Activated CD4-positive, alpha-beta T cell treated with anti-CD3 and anti-CD28 coated beads, Interleukin-2, amount 50 U/mL, for 4 hours (primary cell): ENCODE measurements at places on chromosomes 16 and 17.

GRCh38 chr17:58235821-58236220, 2.6 kb upstream of the LPO start:
- DNase-seq, result no peak

- no peak for DNase-seq
Measured at GRCh38 chr17:14756479-14756878, 455.6 kb downstream of the HS3ST3B1 start.

DNA sequence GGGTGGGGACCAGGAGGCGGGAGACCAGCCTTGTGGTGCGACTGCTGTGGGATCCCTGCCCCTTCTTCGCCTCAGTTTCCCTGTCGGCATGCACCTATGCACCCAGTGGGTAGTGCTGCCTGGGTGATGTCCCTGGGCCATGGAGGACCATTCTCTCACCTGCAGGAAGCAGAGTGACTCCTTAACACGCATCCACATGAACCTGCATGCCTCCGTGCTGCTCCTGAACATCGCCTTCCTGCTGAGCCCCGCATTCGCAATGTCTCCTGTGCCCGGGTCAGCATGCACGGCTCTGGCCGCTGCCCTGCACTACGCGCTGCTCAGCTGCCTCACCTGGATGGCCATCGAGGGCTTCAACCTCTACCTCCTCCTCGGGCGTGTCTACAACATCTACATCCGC, 25.2 kb downstream of the ADGRG5 start:
- DNase-seq, result no peak

- DNase-seq, result no peak
Measured at GRCh38 chr17:72380737-72381136, 259.9 kb downstream of the SOX9 start.

GRCh38 chr16:78962457-78962929, 638.0 kb downstream of the MAF start:
- no peak for DNase-seq

GRCh38 chr17:63999680-64000531, 1.8 kb downstream of the PRR29 start:
- no peak for DNase-seq

DNA sequence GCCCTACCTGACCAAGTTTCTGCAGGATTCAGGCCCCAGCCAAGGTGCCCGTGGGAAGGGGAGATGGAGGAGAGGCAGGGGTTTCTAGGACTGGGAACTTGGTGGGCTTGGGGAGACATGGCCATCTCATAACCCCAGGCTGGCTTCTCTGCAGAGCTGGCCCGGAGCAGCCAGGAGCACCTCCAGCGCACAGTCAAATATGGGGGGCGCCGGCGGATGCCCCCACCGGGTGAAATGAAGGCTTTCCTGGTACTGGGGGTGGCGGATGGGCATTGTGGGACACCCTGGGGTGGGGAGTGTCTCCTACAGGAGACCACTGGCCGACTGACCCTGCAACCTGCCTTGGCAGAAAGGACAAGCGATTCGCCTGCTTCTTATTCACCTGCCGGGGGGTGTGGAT, 9.2 kb upstream of the SMIM5 start:
- no peak for DNase-seq

GRCh38 chr17:36597226-36597625, 4.2 kb upstream of the MRM1 start:
- no peak for DNase-seq

- no peak for DNase-seq
Measured at GRCh38 chr17:15436473-15437302, 30.7 kb downstream of the CDRT4 start.

DNA sequence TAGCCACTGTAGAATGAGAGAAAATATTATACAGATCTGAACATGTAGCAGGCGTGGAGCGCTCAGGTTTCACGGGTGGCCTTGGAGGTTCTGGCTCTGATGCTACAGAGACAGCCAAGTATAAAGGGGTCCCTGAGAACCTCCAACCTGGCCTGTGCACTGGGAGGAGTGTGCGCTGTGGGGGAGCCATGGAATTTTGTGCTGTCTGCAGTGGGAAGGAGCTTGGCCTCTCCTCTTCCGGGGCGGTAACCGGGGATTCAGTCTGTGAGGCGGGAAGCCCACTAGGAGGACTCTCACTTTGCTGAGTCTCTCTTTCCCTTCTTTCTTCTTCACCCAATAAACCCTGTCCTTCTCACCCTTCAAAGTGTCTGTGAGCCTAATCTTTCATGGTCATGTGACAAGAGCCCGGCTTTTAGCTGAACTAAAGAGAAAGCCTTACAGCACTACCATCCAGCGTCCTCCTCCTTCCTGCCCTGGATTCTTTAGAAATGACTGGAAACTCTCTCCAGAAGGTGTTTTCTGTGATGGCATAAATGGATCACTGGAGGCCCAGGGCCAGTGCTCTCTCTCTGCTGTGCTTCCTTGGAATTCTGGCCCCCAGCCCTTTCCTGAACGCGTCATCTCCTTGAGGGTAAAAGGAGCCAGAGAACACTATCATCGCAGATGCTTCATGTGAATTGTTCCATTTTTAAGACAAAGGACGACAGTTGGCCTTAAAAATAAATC, 232.1 kb upstream of the CACNG5 start:
- no peak for DNase-seq

DNA sequence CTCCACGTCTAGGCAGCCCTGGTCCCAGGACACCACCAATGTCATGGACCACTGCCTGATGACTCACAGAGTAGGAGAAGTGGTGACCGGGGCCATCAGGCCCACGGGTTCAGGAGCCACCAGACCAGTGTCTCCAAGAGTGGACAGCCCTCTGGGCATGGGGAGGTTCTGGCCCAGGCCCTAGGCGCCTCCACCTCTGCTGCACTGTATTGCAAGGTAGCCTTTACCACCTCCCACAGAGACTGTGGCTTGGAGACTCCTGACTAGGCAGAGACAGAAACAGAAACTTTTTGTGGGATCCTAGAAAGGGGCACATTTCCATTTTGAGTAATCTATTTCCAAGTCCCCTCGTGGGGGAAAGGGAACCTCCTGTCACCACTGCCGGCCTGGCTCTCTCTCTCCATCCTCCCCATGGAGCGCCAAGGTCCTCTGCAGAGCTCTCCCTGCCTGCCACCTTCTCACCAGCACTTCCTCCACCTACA, 2.9 kb downstream of the CDIP1 start:
- no peak for DNase-seq

- DNase-seq, result peak; percentile 80
Measured at GRCh38 chr17:79991140-79991923, 44.3 kb downstream of the TBC1D16 start.

DNA sequence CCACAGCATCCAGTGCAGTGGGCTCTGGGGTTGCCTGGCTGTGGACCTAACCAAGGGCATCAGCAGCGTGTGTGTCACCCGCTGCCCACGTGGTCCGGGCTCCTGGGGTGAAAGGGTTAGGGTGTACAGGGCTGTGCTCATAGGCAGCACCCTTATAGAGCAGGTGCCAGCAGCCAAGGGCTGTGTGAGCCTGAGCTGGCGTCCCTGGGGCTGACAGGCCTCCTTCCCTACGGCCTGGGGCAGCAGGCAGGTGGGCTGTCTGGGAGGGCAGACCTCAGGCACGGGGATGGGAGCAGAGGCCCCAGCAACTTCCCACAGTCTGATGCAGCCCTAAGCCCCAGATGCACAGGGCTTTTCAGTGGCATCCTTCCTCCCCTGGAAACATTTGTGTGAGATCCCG, 13.9 kb downstream of the CD300A start:
- DNase-seq, result no peak
